Right kidney (tissue), 9 donors: ENCODE measurements at places on chromosomes 5 and 9.
A peak's percentile ranks its signal among the peaks of the same experiment; 100 is the strongest.

GRCh38 chr9:98989036-98990000, 45.6 kb downstream of the COL15A1 start:
- DNase-seq: no peak

GRCh38 chr5:151675611-151676313, 11.0 kb downstream of the SPARC start:
- DNase-seq: no peak

- no peak for DNase-seq
Observed at GRCh38 chr9:89440951-89441654, 56.8 kb downstream of the SEMA4D start.

DNA sequence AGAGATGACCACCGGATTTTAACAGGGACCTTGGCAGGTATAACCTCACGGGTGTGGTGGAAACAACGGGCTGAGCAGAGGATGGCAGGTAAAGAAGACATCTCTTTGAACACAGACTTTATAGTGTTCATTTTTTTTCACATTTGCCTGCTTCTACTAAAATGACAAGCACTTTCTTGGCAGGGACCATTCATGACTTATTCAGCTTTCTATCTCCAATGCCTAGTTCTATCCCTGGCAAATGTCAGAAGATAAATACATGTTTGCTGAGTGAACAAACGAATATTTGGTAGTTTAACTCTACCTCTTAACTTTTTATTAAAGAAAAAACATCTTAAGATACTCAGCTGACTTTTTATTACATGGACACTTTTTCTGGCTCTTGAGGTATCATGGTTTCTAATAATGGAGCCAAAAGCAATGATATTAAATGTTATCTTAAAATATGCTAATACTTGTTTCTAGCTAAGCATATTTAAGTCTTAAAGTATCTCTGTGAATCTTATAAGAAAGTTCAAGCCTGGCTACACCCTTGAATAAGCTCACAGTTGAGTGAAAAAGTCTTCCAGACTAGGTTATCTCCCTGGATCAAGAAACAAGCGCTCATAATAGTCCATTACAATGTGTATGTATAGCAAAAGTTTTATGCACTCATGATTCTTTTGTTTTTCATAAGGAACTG, 8.5 kb downstream of the ELL2 start:
- DNase-seq: no peak

- no peak for DNase-seq
Observed at GRCh38 chr5:78930721-78931120, 54.4 kb downstream of the ARSB start.

- DNase-seq: no peak
Observed at GRCh38 chr9:115146581-115147021, 28.6 kb upstream of the TNC start.

- peak; percentile 28 for DNase-seq
Observed at GRCh38 chr5:83475935-83476814, 4.6 kb downstream of the VCAN start.

- DNase-seq: no peak
Observed at GRCh38 chr5:27450607-27451006, 412.2 kb upstream of the CDH9 start.

GRCh38 chr5:157965040-157965678, 106.2 kb upstream of the CLINT1 start:
- DNase-seq: no peak

GRCh38 chr5:44674461-44674860, 134.3 kb upstream of the MRPS30 start:
- no peak for DNase-seq

GRCh38 chr5:88518131-88519016, 249.7 kb upstream of the TMEM161B start:
- DNase-seq: no peak

DNA sequence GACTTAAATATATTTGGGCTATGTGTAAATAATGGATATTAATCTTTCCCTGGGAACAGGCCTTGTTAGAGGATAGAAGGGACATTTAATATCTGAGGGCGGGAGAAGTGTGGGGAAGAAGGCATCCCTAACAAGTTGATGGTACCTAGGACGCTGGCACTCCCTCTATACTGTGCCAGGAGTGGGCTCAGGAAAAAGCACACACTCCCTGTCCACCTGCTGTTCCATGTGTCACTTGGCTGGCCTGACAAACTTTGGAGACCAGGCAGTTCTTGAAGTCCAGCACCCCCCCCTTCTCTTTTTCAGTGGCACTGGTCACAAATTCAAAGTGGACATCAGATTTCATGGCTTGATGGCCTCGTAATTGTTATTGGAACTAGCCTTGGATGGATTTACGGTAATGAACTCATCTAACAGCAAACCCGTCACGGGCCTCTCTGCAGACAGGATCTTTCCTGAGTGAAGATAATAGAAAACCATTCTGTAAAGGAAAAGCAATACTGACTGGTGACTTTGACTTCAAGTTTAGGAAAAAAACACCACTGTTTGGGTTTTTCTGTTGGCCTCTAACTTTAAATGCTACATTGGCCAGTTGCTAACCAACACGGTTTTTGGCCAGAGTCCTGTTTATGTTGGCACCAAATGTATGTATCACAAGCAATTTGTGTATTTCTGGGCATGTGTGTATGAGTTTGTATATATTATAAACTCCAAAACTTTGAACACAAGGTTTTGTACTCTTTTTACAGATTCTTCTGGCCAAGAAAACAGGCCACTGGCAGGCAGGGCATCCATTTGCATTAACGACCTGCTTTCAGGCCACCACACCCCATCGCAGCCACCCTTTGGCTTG, 552.6 kb downstream of the CCDC171 start:
- no peak for DNase-seq

- peak; percentile 32 for DNase-seq
Observed at GRCh38 chr5:179763215-179763945, 30.4 kb upstream of the LTC4S start.

DNA sequence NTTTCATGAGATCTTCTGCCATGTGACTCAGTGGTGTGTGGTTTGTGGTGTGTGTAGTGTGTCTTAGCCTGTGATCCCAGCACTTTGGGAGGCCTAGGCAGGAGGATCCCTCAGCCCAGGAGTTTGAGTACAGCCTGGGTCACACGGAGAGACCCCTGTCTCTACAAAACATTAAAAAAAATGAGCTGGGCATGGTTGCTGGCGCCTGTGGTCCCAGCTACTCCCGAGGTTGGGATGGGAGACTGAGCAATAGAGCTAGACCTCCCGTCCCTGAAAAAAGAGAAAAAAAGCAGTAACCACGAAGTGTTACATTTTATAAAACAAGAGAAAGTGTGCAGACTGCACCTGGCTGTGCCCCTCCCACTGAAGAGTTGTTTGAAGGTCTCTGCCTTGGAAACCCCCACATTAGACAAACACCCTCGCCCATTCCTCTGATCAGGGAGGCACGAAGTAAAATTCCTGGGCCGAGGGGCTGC, 21.2 kb upstream of the RNU6ATAC start:
- no peak for DNase-seq

GRCh38 chr5:81232464-81233079, 550 bp upstream of the CKMT2 start:
- no peak for DNase-seq

GRCh38 chr9:97038611-97039513, at the start of gene CTSV:
CTSV (minus strand) TSS chr9:97039142; CDS start chr9:97038043, 1,099 bp downstream.
- DNase-seq: peak; percentile 93

GRCh38 chr9:117777823-117778222, 73.6 kb downstream of the TLR4 start:
- DNase-seq: no peak

DNA sequence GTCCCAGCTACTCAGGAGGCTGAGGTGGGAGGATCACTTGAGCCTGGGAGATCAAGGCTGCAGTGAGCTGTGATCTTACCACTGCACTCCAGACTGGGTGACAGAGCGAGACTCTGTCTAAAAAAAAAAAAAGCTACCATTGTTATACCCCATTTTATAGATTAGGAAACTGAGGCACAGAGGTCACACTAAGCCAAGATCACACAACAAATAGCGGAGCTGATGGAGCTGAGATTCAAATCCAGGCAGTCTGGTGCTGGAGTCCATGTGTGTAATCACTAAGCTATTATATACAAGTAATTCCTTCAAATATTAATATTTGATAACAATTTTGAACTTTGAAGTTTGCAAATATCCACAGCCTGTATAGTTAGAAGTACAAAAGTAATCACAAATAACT, 6.0 kb upstream of the SLC12A2 start:
- DNase-seq: no peak

DNA sequence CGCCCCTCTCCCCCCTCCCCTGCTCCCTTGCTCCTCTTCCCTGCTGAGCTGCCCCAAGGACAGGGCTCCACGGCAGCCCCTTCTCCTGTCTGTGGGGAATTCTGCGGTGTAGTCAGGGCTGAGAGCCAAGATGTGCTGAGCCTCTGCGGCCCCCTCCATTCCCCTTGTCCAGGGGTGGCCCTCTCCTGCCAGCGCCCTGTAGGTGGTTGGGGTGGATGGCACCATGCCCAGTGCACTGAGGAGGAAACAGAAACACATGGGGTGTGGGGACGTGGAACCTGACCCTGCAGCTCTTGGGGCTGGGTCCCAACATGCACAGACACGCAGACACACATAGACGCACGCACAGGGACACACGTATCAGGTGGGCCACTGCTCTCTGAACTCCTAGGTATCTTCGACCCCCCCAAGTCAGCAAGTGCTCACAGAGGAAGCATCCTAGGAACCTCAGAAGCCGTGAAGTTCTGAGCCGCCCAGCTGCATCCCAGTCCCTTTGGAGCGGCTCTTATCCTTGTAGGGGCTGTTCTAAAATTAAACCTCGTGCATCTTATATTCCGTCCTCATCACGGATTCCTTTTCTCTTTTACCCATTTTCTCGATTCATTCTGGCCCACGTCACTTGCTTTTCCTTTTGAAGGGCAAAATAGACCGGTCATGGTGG, 64.8 kb downstream of the HMCN2 start:
- DNase-seq: no peak

- no peak for DNase-seq
Observed at GRCh38 chr5:141597814-141598213, 21.0 kb downstream of the DIAPH1 start.

DNA sequence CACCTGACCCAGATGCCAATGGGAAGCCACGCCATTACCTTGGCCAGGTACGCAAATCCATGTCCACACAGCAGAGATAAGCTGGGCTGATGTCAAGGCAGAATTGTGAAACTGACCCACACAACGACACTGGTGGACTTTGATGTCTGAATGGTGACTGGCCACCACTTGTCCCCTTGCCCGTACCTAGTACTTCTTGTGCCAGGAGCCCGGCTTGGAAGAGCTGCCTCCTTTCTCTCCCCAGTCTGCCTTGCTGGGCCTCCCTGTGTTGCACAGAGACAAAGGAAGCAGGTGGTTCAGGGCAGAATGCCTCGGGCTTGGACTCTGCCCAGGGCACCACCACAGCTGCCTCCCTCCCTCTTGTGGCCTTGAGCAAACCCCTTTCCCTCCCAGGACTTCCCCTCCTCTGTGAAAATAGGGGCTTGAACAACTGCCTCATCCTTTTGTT, 23.3 kb downstream of the PTGES2 start:
- no peak for DNase-seq

- no peak for DNase-seq
Observed at GRCh38 chr5:33828626-33829308, 63.0 kb downstream of the ADAMTS12 start.

GRCh38 chr9:106421772-106422171, 441.2 kb upstream of the ZNF462 start:
- no peak for DNase-seq

GRCh38 chr5:38453921-38454320, 102.5 kb downstream of the LIFR start:
- no peak for DNase-seq

GRCh38 chr5:65721050-65721719, 724 bp downstream of the SGTB start:
- DNase-seq: no peak

GRCh38 chr5:108061941-108062340, 320.0 kb downstream of the FBXL17 start:
- no peak for DNase-seq

DNA sequence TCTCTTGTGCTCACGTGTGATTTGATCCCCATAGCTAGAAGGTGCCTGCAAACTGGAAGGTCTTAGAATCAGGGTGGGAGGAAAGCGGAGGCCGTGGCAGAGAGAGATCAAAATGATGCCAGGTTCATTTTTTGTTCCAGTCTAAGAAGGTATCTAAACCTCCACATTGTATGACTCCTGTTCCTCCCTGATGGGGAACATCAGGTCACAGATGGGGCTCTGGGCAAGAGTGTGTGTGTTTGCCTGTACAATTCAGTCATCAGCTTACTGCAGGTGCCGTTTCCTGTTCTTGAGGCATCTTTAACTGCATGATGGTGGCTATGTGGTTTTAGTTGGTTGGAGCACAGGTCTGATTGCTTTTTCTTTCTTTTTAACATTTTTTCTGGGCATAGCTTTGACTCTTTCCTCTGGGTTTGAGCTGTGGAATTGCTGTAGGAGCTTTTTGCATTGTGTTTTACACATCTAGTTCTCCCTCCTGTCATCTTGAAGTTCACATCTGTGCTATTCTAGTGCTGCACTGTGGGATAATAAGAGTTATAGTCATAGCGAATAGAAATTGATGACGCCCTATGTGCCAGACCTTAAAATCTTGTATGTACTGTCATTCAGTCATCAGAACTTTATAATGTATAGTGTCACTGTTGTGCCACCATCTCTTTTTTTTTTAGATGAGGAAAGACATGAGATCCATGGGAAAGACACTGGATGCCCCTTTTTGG, 30.8 kb downstream of the ARHGAP26 start:
- no peak for DNase-seq

DNA sequence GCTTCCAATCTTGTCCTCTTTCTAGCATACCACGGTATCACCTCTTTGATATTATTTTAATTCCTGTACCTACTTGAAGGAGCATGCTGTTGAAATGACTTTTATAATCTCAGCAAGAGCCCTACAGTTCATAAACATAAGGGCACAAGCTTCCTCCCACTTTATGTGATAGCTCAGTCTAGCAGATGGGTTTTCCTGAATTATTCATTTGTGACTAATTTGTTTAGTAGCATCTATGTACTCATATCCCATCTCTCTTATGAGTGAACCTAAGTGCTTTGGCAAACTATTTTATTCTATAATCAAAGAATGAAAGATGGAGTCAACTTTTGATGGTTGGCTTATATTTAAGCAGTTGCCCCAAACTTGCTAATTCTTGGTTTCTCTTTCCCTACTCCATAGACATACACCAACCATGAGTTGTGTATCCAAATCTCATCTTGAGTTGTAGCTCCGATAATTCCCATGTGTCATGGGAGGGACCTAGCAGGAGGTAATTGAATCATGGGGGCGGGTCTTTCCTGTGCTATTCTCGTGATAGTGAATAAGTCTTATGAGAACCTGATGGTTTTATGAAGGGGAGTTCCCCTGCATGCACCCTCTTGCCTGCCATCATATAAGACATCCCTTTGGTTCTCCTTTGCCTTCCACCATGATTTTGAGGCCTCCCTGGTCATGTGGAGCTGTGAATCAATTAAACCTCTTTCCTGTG, 17.7 kb downstream of the TXNDC8 start:
- no peak for DNase-seq

- no peak for DNase-seq
Observed at GRCh38 chr9:38622288-38622674, 1.9 kb upstream of the ANKRD18A start.

DNA sequence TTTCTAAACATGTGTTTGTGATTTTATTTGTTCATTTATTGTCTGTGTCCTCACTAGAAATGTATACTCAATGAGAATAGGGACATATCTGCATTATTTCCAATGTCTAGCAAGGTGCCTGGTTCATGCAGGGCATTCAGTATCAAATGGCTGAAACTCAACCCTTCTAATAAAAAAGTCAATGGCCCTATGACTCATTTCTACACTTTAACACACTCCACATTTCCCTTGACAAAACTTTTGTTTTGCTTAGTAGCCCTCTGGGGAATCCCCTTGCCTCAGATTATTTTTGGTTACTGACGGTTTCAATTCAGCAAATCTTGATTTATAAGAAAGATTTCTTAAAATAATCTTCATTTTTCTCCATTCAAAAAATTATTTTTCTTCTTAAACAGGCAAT, 206.0 kb upstream of the DMRTA1 start:
- no peak for DNase-seq
